Activated CD4-positive, alpha-beta T cell treated with anti-CD3 and anti-CD28 coated beads, Interleukin-2, amount 10 ng/mL, durations not matched to agents 7 days and 5 days (primary cell): ENCODE measurements at places on chromosomes 11 and 22. TPM values are rescaled to one million over a fixed set of nuclear protein-coding genes. Genes with fewer than 3 reads are reported as not detected.

ATP6V1E1 gene
- total RNA-seq = 89.9 TPM

GRCh38 chr11:45098929-45099328 is 47.5 kb upstream of the PRDM11 start:
- no peaks in the 10 kb centered on the region for H3K36me3 ChIP-seq
- H3K27ac ChIP-seq = no peak overlapping the region
- H3K4me1 ChIP-seq = peaks cover 16% of the 10 kb centered on the region
- H3K4me3 ChIP-seq = no peak overlapping the region

DNA sequence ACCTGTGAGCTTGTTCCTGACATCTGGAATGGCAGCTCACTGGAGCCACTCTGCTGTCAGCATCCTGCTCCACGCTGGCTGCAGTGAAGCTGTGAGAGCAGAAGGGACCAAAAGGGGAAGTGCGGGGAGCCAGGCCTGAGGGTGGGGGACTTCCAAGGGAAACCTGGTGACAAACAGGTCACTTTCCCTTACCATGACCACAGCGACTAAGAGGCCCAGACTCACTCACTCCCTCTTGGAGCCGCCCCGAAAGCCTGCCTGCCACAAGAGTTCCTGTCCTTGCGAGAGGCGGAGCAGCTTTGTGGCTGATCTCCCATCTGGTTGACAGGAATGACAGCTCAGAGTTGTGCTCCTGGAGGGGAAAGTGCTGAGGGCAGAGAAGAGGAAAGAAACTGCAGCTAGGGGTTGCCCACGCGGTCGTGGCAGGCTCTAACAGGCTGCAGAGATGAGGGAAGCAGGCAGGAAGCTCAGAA is 183.8 kb upstream of the NTM start:
- H3K4me3 ChIP-seq = no peak overlapping the region
- H3K27ac ChIP-seq = no peak overlapping the region
- DNase-seq = no peak
- H3K36me3 ChIP-seq = no peaks in the 10 kb centered on the region

TMEM25 gene
- total RNA-seq = 9.5 TPM

- no peak for DNase-seq
- H3K27ac ChIP-seq = no peak overlapping the region
- H3K4me3 ChIP-seq = no peak overlapping the region
- no peaks in the 10 kb centered on the region for H3K36me3 ChIP-seq
- H3K4me1 ChIP-seq = no peaks in the 10 kb centered on the region
Measured at GRCh38 chr11:115083144-115083806, 404.9 kb downstream of the NXPE2 start.

SCGB1C1 gene
- not detected for total RNA-seq

MMP11 gene
- 0.27 TPM for total RNA-seq

DNA sequence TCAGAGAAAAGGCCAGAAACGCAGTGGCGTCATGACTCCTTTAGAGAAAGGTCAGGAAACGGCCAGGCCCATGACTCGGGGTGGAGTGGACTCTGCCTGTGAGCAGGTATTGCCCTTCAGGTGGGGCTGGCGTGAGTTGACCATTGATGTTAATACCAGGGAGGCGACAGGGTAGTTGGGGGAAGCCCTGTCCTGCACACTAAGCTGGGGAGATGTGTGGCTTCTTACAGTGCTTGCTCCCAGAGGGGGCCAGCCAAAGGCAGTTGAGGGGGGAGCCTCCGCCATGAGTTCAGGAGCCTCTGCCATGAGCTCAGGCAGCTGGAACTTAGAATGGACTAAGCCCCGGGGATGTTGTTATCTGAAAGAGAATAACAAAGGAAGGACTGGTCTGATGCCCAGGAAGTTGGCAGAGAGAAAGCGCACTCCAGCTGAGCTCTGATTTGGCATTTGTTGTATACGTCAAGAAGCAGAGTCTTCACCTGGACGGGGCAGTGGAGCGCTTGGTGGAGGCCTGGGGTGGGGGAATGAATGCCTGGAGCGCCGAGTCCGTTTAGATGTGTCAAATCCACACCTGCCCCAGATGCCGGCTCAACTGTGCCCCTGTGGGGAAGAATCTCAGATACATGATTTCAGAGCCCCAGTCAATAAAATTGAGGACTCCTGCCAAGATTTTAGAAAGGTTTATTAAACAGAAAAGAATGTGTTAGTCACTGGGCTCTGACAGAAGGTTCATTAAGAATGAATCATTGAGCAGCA is 222.5 kb downstream of the TBC1D22A start:
- H3K4me1 ChIP-seq = no peaks in the 10 kb centered on the region
- no peaks in the 10 kb centered on the region for H3K27me3 ChIP-seq
- no peak for DNase-seq
- no peak overlapping the region for H3K4me3 ChIP-seq
- H3K27ac ChIP-seq = no peak overlapping the region

SCGB1A1 gene
- not detected for total RNA-seq

LUZP2 gene
- not detected for total RNA-seq

DNA sequence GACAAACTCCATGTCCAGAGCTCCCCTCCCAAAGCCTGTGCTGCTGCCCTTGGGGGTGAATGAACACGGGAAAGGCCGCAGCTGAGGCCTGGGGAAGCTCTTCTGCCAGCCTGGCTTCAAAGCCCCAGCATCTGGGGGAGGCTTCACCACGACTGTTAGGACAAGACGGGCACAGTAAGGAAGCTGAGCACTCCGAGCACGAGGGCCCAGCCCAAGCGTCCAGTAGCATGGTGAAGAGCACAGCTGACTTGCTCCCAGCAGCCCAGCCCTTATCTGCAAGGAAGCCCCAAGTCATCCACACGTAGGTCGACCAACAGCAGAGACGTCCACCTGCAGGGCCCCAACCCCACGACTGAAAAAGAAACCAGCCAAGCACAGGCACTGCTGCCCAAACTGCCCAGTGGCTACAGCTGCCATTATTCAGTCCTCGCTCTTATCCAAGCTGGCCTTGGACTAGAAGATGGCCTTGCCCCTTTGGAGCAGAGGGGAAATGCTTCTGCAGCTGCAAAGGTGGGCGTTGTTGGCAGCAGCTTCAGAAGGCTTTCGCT is 62.5 kb downstream of the SHANK2 start:
- DNase-seq = no peak
- H3K27ac ChIP-seq = no peak overlapping the region
- H3K4me3 ChIP-seq = no peak overlapping the region
- no peaks in the 10 kb centered on the region for H3K36me3 ChIP-seq
- H3K4me1 ChIP-seq = no peaks in the 10 kb centered on the region
- H3K27me3 ChIP-seq = no peaks in the 10 kb centered on the region

DNA sequence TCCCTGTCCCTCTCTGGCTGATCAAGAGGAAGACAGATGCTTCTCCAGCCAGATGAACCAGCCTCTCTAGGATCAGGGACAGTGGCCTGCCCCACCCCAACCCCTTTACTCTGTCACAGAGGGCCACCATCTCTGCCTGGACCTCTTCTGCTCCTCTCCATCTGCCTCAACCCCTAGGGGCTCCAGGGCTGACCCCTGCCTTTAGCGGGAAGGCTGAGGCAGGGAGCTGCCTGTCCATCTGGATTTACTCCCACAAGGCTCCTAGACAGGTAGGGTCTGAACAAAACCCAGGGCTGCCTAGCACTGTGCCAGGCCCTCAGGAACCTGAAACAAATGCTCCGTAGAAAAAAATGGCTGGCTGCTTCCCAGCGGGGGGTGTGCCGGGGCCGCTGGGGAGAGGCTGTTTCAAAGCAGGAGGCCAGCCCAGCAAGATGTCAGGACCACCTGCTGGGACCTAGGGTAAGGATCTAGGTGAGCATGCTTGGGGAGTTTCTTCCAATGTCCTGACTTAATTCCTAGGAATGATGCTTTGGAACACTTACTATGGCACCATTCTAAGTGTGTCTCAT is 3.2 kb downstream of the CHST1 start:
- H3K36me3 ChIP-seq = no peaks in the 10 kb centered on the region
- H3K27me3 ChIP-seq = peaks cover 54% of the 10 kb centered on the region
- no peak overlapping the region for H3K27ac ChIP-seq
- DNase-seq = no peak
- H3K4me1 ChIP-seq = peaks cover 4% of the 10 kb centered on the region

DNA sequence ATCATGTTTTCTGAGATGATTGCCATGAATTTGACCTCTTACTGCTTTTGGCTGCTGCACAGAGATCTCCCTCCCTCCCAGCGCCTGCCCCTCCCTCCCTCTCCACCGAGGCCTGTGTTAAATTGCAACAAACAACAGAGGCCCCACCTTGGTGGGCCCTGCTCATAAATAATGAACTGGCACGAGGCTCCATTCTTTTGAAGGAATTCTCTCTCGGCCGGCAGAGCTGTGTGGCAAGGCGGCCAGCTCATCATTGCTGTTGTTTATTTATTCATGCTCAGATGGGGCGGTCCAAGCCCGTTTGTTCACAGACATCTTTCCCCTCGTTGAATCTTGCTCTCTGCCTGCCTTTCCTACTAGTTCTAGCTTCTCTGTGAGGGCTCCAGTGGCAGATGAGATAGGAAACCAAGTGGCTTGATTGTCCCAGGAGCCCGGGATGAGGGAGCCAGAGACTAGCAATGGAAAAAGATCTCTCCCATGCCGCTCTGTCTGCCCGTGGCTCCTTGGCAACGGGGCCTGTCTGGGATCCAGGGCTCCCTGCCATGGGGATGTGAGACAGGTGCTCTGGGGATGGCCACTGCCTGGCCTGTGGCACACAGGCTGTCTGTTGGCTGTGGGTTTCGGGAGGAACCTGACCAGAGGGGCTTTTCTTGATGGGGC is 192.6 kb downstream of the DSCAML1 start:
- no peak overlapping the region for H3K27ac ChIP-seq
- H3K4me3 ChIP-seq = no peak overlapping the region
- H3K27me3 ChIP-seq = peaks cover 7% of the 10 kb centered on the region
- peaks cover 14% of the 10 kb centered on the region for H3K4me1 ChIP-seq
- no peak for DNase-seq
